T47D (cell line): ENCODE measurements at places on chromosomes 16 and 17.

DNA sequence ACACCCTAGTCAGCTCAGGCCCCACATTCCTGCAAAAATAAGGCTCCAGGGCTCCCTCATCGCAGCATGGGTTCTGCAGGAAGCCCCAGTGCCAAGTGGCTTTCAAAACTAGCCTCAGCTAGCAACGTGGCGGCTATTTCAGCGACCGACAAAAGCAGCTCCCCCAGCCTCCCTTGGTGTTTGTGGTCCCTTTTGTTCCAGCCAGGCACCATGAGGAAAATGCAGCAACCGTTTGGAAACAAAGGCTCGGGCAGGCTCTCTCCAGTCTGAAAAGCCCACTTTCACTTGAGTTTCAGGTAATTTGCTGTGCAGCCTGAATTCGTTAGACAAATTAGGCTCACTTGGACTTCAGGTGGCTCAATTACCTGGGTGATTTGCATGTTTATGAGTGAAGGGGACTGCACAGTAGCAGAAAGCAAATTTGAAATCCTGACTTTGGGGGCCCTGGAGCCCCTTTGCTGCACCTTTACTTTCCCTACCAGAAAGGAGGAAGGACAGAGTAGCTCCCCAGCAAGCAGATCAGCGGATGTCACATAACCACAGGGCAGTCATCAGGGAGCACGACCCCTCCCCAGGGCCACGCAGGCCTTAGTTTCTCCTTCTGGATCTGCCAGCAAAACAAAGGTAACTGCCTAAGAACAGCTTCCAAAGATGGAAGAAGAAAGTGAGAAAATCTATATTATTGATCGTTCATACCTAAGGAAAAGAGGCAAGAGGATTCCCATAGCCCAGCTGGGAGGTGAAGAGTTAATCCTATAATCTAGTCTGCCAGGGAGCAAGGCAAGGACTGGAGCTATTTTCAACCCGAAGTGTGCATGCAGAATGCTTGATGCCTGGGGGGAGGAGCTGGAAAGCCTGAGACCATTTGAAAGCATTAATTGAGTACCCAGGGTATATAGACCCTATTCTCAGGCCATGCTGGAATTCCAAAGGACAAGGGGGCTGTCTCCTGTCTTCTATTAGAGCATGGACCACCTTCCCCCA is 143.1 kb upstream of the SDK2 start:
- DNase-seq, result no peak

DNA sequence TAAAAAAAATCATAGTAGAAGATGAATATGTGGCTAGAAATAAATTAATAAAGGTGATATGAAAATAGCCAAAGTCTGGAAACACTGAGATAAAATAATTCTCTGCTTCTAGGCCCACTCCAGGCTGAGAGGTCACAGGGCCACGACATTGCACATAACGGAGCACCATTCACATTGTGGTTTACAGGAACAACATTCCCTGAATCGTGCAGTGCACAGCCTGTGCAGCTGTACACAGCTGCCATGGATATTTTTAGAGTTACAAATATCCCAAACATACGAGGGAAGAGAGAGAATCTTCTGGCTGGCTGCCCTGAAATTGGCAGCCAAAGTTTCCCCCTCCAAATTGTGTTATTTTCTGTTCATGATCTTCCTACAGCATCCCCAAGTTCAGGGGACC is 68.8 kb downstream of the GSG1L start:
- DNase-seq, result no peak

DNA sequence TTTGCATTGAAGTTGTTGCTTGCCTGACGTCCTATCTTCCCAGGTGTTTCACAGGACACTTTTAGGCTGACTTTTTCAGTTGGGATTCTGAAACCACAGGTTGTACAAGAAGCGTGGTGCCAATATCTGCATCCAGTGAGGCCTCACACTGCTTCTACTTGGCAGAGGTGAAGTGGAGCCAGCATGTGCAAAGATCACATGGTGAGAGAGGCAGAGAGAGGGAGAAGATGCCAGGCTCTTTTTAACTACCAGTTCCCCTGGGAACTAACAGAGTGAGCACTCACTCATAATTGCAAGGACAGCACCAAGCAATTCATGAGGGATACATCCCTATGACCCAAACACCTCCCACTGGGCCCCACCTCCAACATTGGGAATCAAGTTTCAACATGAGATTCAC is 5.8 kb upstream of the ABCA6 start:
- DNase-seq, result no peak

DNA sequence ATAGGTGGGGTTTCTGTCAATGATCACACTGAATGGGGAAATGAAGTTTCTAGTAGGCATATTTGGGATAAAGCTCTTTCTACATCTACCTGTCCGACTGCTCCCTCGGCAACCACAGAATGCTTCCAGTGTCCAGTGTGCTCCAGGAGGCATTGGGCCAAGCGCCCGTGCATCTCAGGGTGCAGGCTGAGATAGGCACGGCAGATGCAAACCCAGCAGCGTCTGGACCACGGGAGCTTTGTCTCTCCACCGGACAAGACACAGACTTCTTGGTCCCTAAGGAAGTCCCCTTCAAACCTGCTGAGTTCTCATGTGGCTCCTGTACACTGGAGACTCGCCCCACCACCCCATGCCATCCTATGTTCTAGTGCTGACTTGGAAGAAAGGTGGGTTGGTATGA is 202.8 kb downstream of the RPTOR start:
- no peak for DNase-seq

DNA sequence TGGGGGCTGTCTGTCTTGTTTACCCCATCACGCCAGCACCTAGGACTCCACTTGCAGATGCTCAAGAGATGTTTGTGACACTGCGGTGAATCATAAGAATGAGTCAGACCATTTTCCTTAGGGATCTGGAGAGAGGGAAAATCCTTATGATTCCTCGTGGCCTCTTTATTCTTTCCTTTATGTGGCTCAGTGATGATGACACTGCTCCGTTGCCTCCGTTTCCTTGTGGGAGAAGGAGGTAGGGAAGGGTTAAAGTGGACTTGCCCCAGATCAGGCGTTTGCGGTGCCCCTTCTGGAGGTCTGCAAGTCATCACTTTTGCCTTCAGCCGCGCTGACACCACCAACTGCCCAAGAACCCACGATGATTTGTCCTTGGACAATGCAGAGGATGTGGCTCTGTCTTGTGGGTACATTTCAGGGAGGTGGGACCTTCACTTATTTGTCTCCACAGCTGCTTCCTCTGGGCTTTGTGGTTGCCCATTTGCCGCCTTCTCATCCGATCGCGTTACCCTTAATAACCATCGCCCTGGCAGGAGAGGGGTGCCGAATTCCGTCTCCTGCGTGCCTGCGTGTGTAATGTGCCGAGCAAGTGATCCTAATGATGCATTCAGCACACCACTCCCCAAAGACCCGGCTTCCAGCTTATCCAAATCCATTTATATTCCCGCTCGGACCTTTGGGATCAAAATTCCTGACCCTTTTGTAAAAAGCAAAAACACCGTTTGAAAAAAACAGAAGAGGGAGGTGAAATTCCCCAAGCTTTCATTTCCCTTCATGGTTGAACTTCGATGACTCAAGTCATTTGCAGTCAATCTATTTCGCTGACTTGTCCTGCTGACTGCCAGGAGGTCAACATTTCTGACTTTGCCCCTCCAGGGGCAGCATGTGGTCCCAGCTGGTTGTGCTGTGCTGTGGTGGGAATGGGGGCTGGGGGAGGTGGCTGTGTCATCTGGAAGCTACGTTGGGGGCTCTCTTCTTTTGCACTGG is 87.2 kb upstream of the IRX3 start:
- no peak for DNase-seq

DNA sequence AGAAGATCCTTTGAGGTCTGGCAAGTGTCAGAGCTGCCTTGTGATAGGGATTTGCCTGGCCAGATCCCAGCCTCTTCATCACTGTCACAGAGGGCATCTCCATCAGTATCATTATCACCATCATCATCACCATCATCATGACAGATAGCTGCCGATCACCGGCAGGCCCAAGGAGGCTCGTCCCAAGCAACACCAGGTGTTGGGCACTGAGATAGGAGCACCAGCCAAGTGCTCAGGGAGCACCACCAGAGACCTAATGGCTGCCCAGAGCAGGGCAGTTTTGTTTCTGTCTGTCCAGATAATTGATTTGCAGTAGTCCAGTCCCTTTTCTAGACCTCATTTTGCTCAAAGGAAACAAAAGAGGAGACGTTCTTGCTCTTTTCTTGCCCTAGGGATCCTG is 25.0 kb downstream of the HNF1B start:
- DNase-seq, result no peak

- no peak for DNase-seq
Observed at GRCh38 chr17:50187751-50188530, 13.5 kb downstream of the COL1A1 start.

DNA sequence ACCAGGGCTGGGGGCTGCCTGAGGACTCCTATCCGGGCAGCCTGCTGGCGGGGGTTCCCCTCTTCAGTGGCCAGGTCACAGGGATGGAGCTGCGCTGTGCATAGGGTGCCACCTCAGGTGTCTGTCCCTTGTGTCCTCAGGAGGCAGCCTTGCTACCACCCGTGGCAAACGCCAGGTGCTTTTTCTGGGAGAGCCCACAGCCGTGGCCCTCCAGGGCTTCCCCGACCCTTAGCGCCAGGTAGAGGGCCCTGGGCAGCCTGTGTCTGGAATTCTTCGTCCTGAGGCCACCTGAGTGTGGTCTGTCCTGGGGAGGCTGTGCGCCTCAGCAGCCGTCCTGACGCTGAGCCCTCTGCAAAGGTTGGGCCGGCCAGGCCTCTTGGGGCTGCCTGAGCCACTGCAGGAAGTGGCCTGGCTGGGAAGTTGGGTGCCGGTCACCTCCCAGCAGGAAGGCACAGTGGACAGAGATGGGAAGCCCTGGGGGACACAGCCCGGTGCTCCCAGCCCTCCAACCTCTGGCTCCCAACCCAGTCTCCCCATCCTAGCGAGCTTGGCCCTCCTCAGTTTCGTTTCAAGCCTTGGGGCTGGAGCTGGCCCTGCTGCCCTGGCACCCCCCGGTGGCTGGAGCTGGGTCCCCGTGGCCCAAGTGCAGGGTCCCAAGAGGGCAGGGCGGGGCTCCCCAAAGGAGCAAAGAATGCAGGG is 7.6 kb upstream of the BAIAP3 start:
- DNase-seq, result no peak

DNA sequence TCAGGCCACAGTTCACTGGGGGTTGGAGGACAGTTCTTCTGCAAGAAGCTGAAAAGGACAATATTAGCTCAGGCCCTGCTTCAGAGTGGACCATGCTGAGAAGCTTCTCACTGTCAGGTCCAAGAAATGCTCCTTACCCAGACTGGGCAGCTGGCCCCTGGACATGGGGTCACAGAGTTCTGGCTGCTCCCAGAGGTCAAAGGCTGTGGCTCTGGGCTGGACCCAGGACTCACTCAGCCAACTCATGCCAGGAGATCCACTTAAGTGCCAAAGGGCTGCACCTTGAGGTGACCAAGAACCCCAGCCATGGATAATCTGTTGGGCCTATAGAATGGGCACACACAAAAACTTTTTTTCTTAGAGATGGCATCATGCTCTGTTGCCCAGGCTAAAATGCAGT is 4.0 kb downstream of the CES2 start:
- no peak for DNase-seq

DNA sequence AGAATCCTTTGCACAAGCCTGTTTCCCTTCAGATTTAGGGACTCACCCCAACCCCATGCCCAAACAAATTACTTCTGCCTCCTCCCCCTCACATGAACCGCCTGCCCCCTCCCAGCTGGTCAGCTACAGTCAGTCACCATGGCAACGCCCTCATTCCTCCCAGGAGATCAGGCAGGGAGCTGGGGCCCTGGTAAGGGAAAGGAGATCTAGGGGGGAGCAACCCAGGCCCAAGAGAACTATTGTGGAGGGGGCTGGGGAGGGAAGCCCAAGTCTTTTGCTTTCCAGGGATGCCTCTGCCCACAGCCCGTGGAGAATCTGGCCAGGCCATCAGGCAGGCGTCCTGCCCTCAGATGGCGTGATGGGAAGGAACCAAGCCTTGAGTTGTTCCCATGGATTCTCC is 2.8 kb downstream of the FAM171A2 start:
- DNase-seq, result no peak

GRCh38 chr16:58467905-58468304 is 32.0 kb upstream of the NDRG4 start:
- DNase-seq, result no peak

DNA sequence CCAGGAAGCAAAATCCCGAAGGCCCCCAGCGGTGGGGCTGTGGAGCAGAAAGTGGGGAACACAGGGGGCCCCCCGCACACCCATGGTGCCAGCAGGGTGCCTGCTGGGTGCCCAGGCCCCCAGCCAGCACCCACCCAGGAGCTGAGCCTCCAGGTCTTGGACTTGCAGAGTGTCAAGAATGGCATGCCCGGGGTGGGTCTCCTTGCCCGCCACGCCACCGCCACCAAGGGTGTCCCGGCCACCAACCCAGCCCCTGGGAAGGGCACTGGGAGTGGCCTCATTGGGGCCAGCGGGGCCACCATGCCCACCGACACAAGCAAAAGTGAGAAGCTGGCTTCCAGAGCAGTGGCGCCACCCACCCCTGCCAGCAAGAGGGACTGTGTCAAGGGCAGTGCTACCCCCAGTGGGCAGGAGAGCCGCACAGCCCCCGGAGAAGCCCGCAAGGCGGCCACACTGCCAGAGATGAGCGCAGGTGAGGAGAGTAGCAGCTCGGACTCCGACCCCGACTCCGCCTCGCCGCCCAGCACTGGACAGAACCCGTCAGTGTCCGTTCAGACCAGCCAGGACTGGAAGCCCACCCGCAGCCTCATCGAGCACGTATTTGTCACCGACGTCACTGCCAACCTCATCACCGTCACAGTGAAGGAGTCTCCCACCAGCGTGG is 6.5 kb downstream of the CBX2 start:
- DNase-seq, result no peak

GRCh38 chr16:1413684-1414531 is 596 bp downstream of the UNKL start:
- no peak for DNase-seq

GRCh38 chr16:22969567-22969966 is 155.6 kb downstream of the HS3ST2 start:
- no peak for DNase-seq

GRCh38 chr17:74330446-74330845 is 4.4 kb downstream of the KIF19 start:
- DNase-seq, result no peak

DNA sequence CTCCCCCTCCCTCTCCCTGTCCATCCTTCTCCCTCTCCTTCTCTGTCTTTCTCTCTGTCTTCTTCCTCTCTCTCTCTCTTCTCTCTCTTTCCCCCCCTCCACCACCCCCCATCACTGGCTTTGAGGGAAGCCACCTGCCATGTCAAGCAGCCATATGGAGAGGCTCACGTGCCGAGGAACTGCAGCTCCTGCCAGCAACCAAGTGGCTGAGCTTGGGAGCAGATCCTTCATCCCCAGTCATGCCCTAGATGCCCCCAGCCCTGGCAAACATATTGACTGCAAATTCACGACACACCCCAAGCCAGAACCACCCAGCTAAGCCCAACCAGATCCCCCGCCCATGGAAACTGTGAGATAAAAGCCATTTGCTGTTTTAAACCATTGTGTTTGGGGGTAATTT is 40.9 kb upstream of the RBFOX3 start:
- no peak for DNase-seq

DNA sequence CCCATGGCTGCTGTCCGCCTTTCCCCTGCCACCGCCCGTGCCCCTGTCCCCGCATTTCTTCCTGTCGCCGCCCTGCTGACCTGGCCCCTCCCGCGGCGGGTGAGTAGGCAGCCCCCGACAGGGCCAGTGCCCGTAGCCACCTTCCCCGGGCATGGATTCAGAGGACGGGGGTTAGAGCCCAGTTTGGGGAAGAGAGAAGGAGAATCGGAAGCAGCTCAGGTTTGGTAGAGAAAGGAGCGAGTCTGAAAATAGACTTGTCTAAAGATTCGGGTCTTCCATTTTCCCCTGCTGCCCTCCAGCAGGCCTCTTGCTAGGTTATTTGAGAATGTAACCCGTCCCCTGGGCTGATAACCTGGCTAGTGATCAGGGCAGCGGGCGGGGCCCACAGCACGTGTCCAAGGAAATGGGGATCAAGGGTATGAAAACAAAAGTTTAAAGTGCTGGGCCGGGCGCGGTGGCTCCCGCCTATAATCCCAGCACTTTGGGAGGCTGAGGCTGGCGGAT is 7.9 kb upstream of the CLDN9 start:
- DNase-seq, result no peak
